PC-3 (cell line): ENCODE measurements at places on chromosomes 1 and 21. TPM values are rescaled to one million over a fixed set of nuclear protein-coding genes. Genes with fewer than 3 reads are reported as not detected.

- no peak for DNase-seq
Observed at GRCh38 chr21:29236201-29236600, 62.5 kb upstream of the BACH1 start.

GRCh38 chr1:236465231-236465958 is 58.4 kb upstream of the LGALS8 start:
- peak; percentile 26 for DNase-seq

GRCh38 chr21:17467392-17467791 is 45.5 kb upstream of the CXADR start:
- no peak for DNase-seq

DNA sequence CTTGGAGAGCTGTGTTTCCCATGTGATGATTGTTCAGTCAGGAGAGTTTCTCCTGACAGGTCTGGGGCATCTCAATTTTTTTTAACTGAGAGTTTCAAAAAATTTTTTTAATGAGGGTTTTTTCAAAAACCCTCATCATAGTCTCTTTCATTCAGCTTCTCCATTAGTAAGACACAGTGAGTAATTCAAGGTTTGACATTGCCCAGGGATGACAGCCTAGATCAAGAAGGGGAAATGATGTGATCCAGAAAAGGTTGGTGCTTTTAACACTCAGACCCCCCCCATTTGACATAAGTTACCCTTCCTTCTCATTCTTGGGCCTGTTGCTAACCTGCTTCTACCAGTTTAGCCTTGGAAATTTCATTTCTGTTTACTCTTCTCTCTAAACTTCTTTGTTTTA is 189.4 kb upstream of the HOOK1 start:
- no peak for DNase-seq

Gene CELA3A
- not detected in 2 replicates for total RNA-seq

DNA sequence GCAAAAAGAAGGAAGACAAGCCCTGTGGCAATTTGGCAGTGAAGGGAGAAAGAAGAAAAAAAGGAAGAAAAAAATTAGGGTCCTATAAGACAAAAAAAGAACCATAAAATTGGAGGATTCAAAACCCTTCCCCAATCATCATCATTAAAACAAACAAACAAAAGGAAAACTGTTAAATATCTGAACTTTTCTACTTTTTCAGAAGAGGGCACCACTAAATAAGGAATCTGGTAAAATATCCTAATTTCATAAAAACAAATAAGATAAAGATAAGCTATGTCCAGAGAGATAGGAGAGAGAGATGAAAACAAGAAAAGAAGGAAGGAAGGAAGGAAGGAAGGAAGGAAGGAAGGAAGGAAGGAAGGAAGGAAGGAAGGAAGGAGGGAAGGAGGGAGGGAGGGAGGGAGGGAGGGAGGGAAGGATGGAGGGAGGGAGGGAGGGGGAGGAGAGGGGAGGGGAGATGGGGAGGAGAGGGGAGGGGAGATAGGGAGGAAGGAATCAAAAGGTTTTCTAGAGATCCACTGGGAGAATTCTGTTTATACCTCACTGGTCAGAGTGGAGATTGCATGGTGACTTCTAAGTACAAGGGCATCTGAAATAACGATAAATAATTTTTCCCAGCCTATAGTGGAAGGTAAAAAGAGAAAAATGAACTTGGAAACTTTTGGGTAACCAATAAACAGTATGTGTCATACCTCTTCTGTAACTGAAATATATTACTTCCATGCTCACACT is 10.4 kb upstream of the FMO2 start:
- no peak for DNase-seq

Gene DIRAS3
- total RNA-seq, result not detected in 2 replicates

GRCh38 chr1:240737298-240737697 is 125.3 kb upstream of the GREM2 start:
- peak; percentile 82 for DNase-seq

DNA sequence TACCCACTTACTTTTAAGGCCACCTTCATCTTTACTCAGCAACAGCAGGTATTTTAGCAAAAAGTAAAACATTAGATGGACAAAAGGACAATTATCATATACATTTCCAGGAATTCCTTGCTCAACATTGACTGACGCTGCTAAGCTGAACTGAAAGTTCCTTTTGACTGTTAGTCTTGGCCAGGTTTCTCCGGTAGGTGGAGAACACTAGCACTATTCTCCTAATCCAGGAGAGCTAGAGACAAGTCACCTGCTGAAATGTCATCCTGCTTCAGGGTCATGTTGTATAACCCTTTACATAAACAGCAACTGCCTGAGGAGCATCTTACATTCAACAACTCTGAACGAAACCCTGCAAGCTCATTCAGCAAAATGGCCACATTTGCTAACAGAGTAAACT is 109.0 kb upstream of the ESRRG start:
- DNase-seq, result no peak
